ENCODE measurements at places on chromosomes 6 and 20.

DNA sequence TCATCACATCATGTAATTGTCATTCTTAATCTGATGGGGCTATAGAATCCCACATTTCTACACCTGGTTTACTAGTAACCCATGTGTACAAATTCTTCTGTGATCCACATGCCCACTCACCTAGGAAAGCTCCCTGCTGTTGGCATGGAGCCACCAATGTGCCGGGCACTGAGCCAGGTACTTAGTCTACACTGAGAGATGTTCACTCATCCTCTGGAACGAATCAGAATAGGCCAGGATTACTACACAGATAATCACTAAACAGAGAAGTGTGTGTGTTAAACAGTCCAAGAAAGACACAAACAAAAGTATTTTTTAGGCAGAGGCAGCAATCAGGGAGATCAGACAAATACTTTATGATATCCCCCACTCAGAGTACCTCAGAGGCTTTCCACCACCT is 193.2 kb upstream of the VGLL2 start:
- DNase-seq: no peak

GRCh38 chr6:3454273-3455010 is 2.4 kb downstream of the SLC22A23 start:
- DNase-seq: no peak

- DNase-seq: no peak
These were observed 159.6 kb downstream of the BACH2 start for GRCh38 chr6:90136837-90137568.

DNA sequence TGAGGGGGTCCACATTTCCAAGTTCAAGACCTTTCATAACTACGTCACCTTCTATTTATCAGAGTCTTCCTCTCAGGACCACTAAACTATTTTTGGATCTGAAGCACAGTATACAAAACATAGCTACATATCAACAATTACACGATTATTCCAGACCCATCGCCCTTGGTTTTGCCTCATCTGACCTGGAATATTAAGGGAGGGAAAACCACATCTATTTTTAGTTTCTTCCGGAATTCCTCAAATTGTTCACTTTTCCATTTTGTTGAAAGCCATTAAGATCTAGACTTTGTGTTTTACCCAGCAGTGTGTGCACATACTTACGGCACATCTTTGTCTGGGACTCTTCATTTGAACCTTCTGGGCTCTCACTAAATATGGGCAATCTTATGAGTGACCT is 12.0 kb upstream of the ADGRF5 start:
- no peak for DNase-seq

- no peak for DNase-seq
These were observed 53.5 kb upstream of the UNC93A start for GRCh38 chr6:167237438-167238145.

GRCh38 chr6:156427345-156427744 is 349.8 kb upstream of the ARID1B start:
- no peak for DNase-seq

DNA sequence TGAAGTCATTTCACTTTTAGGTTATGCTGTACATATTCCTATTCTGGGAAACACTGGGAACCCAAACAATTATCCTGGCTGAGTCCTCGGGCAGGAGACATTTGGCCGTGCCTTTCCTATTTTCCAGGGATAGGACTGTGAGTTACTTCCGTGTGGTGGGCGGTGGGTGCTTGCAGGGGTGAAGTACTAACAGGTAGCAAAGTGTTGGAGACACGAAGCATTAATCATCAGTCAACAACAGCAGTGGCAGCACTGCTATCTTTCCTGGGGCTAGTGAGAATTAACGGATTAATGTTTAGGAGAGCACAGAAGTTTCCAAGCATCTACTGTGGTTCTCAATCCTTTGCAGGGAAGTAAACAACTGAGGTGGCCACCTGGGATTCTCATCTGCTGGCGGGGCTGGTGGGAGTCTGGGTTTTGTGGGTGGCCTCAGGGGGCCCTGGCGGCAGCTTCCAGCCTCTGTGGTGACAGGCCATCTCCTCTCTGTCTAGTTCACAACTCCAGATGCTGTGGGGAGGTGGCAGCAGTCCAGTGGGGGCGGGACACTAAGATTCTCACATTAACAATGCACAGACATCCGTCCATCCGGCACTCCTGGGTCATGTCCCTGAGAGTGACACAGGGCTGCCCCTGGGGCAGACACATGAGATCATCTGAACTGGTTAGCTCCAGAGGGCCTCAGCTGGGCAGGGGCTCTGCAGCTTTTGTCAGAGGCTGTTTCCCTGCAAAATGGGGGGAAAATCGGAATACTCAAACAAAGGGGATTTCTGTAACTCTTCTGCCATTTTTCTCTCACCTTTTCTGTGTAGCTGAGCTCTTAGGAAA is 90.9 kb downstream of the GJA10 start:
- DNase-seq: no peak

DNA sequence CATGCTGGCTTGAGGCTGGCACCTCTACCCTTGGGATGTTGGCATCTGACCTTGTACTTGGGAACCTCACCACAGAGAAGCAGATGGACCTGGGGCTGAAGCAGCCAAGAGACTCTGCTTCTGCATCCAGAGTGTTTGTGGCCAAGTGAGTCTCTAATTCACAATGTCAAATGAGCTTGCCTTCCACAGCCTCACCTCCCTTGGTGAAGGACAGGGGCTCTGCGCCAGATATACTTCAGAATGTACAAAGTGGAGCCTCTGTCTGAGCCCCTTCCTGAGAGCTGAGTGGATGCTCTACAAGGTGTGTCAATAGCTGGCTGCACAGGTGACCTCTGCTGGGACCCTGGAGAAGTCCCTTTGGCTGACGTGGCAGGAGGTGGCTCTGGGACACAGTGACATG is 508.9 kb downstream of the CDH26 start:
- DNase-seq: no peak

DNA sequence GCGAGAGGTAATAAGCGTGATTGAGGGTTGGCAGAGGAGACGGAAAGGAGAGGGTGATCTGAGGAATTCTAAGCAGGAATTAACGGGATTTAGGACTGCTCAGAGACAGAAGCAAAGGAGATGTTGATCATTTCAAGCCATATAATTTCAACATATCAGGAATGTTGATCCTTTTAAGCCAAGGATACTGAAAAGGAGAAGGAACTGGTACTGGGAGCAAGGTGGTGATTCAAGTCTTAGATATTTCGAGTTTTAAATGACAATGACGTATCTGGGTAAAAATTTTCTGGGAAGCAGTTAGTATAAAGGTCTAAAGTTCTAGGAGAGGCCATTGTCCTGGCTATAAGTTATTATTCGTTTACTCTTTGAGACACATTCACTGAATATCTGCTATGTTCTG is 91.3 kb upstream of the OGFRL1 start:
- DNase-seq: no peak

DNA sequence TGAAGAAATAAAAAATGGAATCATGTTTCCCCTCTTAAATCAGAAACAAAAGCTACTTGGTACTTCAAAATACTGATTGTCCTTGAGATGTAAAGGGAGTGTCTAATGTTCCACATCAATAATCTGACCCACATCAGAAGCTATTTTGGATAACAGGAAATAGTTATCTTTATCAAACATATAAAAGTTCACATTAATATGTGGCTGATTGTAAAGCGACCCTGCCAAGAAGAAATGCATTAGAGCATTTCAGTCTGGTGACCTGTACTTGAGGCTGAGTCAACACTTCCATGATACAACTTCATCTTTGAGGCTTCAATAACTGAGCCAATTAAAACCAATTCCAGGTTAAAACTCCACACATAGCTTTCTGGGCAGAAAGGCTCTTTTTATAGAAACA is 31.8 kb downstream of the SYNE1 start:
- no peak for DNase-seq

DNA sequence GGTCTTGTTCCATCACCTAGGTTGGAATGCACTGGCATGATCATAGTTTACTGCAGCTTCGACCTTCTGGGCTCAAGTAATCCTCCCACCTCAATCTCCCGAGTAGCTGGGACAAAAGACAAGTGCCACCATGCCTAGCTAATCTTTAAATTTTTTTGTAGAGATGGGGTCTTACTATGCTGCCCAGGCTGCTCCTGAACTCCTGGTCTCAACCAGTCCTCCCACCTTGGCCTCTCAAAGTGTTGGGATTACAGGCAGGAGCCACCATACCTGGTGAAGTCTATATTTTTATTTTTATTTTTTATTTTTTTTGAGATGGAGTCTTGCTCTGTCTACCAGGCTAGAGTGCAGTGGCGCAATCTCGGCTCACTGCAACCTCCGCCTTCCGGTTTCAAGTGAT is 11.4 kb upstream of the PIM1 start:
- DNase-seq: no peak

DNA sequence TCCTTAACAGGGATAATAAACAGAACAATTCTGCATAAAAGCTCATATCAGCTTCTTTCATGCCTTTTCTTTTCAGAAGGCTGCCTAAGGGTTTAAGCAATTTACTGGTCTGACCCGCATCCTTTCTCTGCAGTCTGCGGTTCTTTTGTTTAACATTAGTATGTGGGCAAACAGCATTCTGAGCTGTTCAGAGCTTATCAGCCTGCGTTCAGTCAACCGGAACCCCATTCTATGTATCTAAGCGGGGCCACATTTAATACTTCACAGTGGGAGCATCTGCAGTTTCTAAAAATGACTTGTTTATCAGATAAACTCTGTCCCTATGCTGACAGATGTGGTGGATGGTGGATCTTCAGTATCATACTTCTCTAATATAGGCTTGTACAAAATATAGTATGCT is 758.9 kb upstream of the MMS22L start:
- no peak for DNase-seq

- no peak for DNase-seq
These were observed 30.2 kb downstream of the RRBP1 start for GRCh38 chr20:17651760-17652388.

- DNase-seq: no peak
These were observed 40.2 kb downstream of the MOXD1 start for GRCh38 chr6:132361101-132361500.
